ENCODE measurements at places on chromosomes 3 and 15. TPM values are rescaled to one million over a fixed set of nuclear protein-coding genes. Genes with fewer than 3 reads are reported as not detected.

Gene DNAJA4
- total RNA-seq, result not detected

GRCh38 chr3:29144361-29144760, 136.5 kb upstream of the RBMS3 start:
- no peak for DNase-seq

Gene MYRIP
- total RNA-seq, result 1.9 TPM

DNA sequence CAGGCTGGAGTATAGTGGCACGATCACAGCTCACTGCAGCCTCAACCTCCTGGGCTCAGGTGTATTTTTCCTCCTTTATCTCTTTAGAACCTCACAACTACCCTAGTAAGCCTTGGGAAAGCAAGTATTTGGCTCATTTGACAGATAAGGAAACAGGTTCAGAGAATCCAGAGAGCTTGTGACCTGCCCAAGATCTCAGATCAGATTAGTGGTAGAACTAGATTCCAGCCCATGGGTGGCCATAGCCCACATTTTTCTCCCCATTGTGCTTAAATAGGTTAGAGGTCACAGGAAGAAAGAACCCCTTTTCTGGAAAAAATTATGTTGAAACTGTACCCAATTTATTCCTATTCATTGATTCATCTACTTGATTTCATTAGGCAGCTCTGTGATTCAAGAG, 64.3 kb downstream of the TSC22D2 start:
- DNase-seq, result no peak

DNA sequence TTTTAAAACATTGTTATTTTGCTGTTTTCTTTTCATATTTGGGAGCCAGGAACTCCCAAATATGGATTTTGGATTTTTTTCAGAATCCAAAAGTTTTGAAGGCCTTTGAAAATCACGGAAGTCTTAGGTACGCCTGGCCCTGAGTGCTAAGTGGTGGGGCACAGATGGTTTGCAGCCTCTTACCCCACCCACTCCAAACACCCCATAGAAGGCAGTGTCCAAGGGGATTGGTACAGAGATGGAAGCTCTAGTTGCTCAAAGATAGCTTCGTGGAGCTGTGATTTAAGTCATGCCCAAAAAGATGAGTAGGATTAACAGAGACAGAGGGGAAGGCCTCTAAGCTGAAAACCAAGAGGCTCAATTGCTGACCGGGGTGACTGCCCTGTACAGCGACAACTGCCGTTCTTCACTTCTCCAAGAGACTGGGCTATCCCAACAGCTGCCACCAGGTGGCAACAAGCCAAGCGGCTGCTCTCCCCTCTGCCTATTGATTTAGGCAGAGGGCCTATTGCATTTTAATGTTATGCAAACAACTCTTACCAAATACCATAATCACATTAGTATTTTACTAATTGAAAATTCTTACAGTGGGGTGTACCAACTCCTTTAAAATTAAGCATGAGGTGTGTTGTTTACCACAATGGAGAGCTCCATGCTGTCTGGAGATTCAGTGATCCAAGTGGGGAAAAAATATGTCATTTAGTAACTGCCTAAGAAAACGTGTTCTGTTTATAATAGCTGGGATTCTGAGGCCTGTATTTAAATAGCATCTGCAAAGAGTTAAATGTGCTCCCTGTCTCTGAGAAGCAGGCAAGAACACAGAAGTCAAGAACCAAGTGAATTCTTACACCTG, 64.0 kb upstream of the C15orf61 start:
- peak; percentile 63 for DNase-seq

GRCh38 chr3:80097674-80098073, 329.9 kb upstream of the ROBO1 start:
- no peak for DNase-seq

GRCh38 chr3:112629425-112629824, 11.5 kb downstream of the CCDC80 start:
- DNase-seq, result peak; percentile 92

DNA sequence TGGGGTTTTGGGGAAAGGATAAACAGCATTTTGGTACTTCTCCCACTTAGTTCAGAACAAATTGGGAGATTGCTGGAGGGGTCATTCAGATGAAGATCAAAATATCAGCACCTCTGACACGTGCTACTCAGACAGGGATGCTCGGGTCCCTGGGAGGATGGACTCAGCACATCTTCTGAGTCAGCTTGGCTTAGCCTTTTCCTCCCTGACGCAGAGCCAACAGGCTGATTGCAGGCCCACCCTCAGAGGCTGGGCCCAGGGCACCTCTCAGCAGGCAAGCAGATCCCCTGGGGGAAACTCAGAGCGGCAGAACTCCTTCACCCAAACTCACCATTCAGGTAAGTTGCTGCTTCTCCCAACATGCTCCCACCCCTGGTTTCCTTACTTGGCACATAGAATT, 304.9 kb downstream of the TLE3 start:
- peak; percentile 13 for DNase-seq

GRCh38 chr3:113719294-113719693, 22.9 kb upstream of the USF3 start:
- DNase-seq, result no peak

- no peak for DNase-seq
Measured at GRCh38 chr3:197010556-197011351, 18.9 kb downstream of the MELTF start.

Gene IL17RE
- total RNA-seq, result not detected

- DNase-seq, result no peak
Measured at GRCh38 chr15:26357653-26358052, 415.2 kb downstream of the GABRB3 start.

- no peak for DNase-seq
Measured at GRCh38 chr15:100570735-100571313, 31.2 kb downstream of the LINS1 start.

DNA sequence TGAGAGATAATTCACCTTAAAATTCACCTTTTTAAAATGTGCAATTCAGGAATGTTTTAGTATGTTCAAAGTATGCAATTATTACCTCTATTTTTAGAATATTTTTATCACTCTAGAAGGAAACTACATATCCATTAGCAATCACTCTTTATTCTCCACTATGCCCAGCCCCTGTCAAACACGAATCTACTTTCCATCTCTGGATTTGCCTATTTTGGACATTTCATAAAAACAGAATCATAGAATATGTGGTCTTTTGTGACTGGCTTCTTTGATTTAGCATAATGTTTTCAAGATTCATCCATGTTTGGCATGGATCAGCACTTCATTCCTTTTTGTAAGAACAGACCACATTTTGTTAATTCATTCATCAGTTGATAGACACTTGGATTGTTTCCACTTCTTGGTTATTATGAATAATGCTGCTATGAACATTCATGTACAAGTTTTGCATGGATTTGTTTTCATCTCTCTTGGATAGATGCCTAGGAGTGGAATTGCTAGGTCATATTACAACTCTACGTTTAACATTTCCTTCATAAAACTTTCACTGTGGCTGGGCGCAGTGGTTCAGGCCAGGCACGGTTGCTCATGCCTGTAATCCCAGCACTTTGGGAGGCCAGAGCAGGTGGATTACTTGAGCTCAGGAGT, 12.7 kb downstream of the HMCES start:
- peak; percentile 34 for DNase-seq

Gene ADGRG7
- total RNA-seq, result 51.3 TPM

GRCh38 chr3:133835961-133836360, 30.3 kb downstream of the SRPRB start:
- DNase-seq, result no peak

GRCh38 chr3:39135170-39135805, 18.1 kb downstream of the CSRNP1 start:
- no peak for DNase-seq

DNA sequence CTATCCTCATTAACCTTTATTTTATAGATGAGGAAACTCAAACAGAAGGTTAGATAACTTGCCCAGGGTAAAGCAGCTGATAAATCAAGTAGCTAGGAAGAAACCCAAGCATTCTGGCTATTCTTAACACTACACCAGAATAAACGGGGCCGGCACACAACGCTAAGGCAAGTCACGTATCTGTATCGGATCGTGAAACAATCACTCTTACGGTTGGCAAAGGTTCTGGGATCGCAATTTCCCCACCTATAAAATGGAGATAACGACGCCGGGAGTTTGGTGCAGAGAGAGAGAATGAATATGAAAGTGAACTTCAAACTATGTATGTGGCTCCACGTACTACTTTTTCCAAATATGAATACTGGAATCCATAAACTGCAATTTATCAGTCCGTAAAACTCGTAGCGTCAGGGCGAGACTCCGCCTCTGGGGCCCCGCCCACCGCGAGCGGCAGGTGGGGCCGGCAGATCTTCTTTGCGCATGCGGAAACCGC, 252 bp upstream of the ARMC8 start:
- DNase-seq, result peak; percentile 90

All from MG63 (cell line).